ENCODE measurements at places on chromosomes 13 and 19.
A peak's percentile ranks its signal among the peaks of the same experiment; 100 is the strongest.

DNA sequence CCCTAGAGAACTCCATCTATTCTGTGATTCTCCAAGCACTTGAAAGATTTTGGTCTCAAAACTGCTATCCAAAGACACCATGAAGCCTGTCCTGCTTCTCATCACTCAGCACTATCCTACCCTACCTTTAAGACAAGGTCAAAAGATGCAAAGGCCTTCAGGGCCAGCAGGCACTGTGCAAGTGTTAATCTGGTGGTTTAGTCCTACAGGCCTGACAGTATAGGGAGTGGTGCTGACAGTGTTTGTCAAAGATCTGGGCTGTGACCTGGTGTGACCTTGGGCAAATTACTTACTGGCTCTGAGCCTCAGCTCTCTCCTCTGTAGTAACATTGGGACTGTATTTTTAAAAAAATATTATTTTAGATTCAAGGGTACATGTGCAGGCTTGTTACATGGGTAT lies 28.0 kb downstream of the SIAH3 start:
- no peak for DNase-seq

DNA sequence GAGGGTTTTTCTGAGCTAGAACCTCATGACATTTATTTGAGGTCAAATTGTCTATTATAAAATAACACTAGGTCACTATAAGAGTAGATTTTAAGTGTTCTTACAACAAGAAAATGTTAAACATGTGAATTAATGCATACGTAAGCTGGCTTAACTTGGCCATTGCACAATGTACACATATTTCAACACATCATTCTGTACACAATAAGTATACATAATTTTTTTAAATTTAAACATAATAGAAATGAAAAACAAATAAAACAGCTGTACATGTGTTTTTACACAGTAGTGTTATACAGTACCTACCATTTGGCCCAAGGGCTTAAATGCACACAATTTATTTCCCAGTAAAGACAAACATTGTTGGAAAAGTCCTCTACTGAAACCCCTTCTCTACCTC lies 269.9 kb downstream of the DACH1 start:
- DNase-seq, result peak; percentile 22

DNA sequence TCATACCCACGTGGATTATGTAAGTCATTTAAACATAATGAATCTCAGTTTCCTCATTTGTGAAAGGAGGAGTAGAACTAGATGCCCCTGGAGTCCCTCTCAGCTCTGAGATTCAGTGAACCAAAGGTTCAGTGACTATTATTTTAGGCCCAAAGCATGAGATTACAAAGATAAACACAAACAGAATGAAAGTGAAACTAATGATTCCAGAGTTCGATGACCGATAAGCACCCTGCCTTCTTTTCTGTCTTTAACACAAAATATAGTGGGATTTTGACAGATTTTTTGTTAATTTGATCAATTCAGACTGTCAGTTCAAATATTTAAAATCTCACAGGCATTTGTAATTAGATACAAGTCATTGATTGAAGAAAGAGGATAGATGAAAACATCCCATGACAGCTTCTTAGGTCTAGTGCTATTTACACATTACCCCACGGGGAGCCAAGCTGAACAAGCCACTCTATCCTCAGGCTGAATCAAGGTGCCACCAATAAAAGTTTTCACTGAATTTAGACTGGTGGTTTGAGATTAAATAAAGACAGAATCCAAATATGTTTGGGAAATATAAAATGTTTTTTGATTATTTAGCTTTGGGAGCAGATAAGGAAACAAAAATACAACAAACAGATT lies 64.6 kb upstream of the RAP2A start:
- peak; percentile 48 for DNase-seq

DNA sequence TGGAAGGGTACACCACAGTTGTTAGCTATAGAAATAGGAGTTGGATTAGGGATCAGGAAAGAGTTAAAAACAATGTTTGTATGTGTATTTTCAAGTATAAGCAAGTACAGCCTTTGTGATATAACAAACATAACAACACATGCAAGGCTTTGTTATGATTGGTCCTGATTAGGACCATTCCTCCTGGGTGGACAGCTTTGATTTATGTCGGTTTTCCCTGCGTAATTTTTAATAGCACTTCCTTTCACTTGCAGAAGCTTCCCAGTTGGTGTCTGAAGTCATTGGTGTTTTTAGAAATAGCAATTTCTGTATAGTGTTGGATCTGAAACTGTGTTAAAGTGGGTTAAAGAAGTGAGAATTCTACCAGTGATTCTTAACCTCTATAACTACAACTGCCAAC lies 10.0 kb downstream of the FNDC3A start:
- DNase-seq, result no peak

- DNase-seq, result no peak
Measured at GRCh38 chr19:43704002-43704705, 11.7 kb upstream of the IRGC start.

DNA sequence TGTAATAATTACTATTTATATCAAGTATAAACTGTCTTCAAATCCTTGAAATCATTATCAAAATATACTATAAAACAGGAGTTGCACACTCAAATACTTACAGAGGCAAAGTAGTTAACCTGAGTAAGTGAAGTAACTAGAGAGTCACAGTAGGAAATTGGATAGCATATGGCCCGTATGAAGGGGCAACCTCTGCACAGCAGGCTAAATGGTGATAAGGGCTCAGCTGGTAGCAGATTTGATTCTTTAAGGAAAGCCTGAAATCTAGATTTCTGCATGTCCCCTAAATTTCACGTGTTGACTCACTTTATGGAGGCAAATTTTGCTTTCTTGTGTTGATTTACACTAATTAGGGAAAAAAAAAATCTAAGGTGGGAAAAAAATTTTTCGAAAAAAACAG lies 46.4 kb downstream of the STOML3 start:
- DNase-seq, result no peak

GRCh38 chr13:27556109-27556508 lies 64.2 kb downstream of the LNX2 start:
- DNase-seq, result peak; percentile 46

GRCh38 chr13:41956272-41956671 lies 4.6 kb downstream of the VWA8 start:
- DNase-seq, result no peak

DNA sequence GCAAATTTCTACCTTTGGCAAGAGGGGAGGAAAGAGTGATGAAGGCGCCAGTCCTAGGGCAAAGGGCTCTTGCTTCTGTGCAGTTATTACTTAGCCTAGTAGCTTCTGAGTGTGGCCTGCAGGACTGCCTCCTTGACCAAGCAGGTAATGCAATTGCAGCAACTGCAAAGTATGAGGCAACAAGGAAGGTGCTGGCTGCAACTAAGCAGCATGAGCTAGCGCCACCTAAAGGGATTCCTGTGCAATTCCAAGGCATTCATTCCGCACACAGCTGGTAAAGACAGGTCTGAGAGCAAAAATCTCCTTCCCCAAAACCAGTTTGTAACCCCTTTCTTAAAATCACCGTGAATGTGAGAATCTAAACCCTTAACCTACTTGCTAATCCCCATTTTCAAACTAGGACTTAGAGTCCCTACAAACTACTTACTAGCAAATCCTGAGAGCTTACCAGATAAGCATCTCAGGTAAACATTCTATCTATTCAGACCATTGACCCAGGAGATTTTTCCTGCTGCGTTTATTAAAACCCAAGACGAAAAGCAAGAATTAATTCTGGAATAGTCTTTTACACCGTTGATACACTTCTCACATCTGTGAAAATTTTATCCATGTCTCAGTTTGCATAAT lies 62.9 kb downstream of the DCT start:
- no peak for DNase-seq

GRCh38 chr13:49146950-49147355 lies 73.2 kb upstream of the MLNR start:
- peak; percentile 56 for DNase-seq

GRCh38 chr19:31262725-31263191 lies 86.5 kb downstream of the TSHZ3 start:
- no peak for DNase-seq

GRCh38 chr13:33213024-33213768 lies 72.4 kb downstream of the STARD13 start:
- no peak for DNase-seq

- no peak for DNase-seq
Measured at GRCh38 chr19:21317821-21318220, 11.4 kb downstream of the ZNF708 start.

GRCh38 chr19:56712611-56713276 lies 41.2 kb upstream of the ZNF835 start:
- DNase-seq, result no peak

DNA sequence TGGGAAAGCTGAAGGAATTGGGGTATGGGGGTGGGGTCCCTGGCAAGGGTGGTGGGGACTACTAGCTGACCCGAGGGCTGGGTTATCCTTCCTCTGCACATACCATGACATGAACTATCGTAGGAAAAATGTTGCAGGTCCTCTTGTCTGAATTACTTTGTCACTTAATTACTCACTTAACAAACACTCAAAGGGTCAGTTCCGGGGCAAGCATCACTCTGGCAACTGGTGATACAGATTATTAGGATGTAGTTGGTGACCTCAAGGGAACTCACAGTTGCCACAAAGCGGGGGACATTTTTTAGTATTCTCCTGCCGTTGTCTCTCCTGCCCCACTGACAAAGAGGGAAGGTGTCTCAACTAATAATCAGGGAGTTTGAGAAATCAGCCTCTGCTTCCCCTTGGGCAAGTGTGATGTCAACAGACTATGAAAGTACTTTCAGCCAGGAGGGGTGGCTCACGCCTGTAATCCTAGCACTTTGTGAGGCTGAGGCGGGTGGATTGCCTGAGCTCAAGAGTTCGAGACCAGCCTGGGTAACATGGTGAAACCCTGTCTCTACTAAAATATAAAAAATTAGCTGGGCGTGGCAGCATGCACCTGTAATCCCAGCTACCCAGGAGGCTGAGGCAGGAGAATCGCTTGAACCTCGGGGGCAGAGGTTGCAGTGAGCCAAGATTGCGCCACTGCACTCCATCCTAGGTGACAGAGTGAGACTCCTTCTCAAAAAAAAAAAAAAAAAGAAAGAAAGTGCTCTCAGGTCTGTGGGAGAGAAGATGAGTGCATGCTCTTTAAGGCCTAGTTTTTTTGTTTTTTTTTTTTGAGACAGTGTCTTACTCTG lies 10.3 kb downstream of the DNAJB1 start:
- peak; percentile 62 for DNase-seq

DNA sequence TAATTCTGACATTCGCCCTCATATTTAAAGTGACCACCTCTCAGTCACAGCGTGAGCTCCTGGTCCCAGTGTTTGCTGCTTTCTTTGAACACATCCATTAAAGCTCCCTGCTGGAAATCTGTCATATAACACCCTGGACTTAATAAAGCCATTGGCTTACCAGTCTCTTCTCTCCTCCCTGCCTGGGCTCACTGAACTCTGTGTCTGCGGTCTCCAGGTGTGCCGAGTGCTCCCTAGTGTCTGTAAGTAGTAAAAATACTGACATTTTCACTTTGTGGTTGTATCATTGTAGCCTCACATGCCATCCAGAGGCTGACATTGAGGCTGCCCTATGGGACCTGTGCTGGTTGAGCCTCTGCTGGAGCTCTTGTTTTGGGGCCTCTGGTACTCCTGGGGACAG lies 2.6 kb upstream of the PSG11 start:
- DNase-seq, result no peak

GRCh38 chr13:46062185-46062584 lies 9.6 kb upstream of the ZC3H13 start:
- DNase-seq, result peak; percentile 87

DNA sequence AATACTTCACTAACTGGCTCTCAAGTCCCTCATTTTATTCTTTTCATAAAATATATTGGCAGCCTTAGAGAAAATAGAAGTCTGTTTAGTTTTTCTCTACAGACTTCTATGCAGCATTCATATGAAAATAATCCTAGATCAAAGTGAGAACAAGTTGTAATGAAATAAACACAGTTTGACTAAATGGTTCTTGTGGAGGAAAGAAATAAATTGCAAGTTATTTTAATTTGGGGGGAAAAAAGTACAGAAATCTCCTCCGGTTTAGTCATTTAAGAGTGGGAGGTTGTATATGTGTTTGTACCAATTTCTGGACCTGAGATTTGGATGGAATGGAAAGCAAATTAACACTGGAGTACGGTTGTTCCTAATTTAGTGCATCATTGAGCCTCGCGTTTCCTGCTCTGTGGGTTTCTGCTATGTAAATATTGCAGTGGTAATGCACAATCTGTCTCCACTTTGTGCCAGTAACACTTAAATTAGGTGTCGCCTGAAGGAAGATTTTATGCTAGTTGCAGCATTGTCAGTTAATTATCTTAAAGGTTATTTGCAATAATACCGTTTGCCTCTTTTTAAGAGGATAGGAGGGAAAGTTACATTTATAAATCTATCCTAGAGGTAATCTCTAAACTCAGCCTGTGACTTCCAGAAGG lies 100.2 kb downstream of the ZIC5 start:
- DNase-seq, result no peak

GRCh38 chr13:23394821-23395220 lies 38.7 kb downstream of the SACS start:
- no peak for DNase-seq

DNA sequence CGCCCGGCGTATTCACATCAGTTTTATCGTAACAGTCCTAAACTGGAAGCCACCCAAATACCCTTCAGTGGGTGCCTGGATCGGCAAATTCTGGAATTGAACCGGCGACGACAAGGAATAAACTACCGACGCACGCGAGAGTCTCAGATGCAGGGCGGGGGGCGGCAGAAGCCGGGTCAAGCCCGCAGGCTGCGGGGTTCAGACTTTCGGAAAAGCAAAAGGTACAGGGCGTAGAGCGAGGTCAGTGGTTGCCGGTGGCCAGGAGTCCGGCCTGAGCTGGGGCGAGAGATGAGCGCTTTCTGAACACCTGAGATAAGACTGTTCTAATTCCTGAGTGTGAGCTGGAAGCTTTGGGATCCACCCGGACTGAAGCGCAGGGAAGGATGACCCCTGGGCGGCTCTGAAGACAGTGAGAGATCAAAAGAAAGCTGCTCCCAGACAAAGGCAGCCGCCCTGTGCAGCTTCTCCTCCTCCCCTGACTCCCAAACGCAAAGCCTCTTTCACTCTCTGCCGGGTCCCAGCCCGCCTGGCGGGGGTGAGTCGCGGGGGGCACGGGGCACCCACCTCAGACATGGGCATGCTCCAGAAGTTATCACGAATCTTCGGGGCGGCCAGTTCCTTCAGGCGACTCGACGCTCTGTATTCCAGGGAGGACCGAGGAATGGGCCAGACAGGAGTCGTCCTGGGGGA lies 26.2 kb upstream of the MIER2 start:
- no peak for DNase-seq

- no peak for DNase-seq
Measured at GRCh38 chr19:6589711-6590257, 1.2 kb downstream of the CD70 start.

GRCh38 chr19:6590827-6591319 lies at the start of gene CD70:
CD70 (minus strand) TSS chr19:6591150; CDS start chr19:6591002, 148 bp downstream.
- DNase-seq, result peak; percentile 75

All from suppressor macrophage treated with lipopolysaccharide for 4 hours (primary cell).